Liver (tissue), 10 donors: ENCODE measurements at places on chromosomes 7 and 10. TPM values are rescaled to one million over a fixed set of nuclear protein-coding genes. Genes with fewer than 3 reads are reported as not detected.

DNA sequence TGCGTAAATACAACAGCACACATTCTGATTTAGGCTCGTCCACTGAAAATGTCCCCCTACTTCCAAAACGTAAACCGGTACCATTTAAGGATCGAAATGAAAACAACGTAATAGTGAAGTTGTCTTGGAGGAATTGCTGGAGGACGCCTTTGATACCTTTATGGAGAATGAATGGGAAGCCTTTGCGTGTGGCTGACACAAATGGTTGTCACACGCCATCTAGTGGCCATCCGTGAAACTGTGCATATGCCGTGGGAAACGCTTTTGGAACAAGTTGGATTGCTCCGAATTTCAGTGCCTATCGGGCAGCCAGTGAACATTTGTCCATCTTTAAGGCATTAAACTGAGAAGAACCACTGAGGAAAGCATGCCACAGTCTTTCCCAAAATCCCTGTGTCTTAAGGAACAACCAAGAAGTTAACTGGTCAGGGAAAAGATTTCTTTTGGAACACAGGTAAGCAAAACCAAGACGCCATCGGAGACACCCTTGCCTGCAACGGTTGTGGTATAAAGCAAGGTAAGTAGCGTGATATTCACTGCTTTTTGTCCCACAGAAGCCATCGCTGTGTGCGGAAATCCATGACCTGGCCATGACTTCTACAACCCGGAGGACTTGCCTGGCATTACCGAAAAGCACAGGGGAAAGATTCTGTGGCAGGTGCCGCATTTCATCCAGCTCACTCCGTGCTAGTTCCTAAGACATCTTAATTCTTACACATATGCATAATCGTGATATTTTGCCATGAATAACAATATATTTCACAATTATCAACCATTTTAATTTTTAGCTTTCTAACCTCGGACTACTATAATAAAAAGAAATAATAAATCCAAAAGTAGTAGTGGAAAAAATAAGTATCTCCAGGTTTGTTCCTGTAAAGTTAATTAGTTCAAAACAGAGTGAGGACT is 100.6 kb downstream of the FAM204A start:
- peak; percentile 73 for DNase-seq

- no peak for DNase-seq
Observed at GRCh38 chr7:69182596-69183467, 415.4 kb upstream of the AUTS2 start.

DNA sequence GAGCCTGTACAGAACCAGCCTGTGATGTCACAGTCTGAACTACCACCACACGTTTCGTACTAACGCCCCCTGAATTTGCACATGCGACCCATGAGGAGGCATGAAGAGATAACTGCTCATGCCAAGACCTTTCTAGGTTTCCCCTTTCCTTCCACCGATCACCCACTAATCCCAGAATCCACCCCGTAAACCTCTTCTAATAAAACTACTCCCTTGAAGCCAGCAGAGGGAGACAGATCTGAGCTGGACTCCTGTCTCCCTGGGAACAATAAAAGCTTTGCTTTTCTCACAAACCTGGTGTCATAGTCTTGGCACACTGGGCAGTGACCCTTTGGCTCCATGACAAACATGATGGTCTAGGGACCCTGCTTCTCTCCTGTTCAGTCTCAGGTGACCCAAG is 144.5 kb downstream of the FRMD4A start:
- no peak for DNase-seq

- DNase-seq, result no peak
Observed at GRCh38 chr7:27763983-27764508, 24.1 kb downstream of the TAX1BP1 start.

DNA sequence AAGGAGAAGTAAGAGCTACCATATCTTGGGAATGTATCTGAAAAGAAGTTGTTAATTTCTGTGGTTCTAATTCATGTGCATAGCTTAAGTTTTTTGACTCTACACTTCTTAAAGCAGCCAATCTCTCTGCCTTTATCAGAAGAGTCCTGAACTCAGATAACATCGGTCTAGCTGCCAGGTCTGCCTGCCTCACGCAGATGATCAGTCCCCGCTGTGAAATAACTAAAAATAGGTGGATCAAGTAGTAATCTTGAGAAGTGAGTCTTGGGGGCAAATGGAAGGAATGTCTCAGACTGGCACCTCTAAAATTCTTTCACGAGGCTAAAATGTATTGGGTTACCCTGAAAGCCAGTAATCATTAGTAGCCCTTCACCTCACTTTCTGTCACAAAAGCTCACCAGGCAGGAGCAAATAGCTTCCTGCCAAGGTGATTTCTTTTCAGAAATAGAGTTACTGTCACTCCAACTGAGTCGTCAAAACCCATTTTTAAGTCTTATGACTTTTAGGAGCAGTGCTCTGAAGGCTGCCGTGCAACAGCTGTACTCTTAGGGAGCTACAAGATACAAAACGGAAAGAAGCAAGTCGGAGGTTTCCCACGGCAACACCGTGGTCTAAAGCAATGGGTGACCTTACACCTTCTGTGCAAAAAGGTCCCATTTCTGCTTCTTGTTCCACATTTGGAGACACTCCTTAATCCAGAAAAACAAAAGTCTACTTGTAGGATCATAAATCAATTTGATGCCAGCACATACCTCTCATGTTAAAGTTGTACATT is 85.2 kb downstream of the ABCB5 start:
- peak; percentile 44 for DNase-seq

Gene PIP
- not detected for polyA plus RNA-seq

- no peak for DNase-seq
Observed at GRCh38 chr7:15750727-15751126, 64.2 kb upstream of the MEOX2 start.

GRCh38 chr10:132527339-132528063 is 10.1 kb upstream of the INPP5A start:
- DNase-seq, result no peak

- no peak for DNase-seq
Observed at GRCh38 chr10:99234791-99235657, 628 bp downstream of the HPSE2 start.

DNA sequence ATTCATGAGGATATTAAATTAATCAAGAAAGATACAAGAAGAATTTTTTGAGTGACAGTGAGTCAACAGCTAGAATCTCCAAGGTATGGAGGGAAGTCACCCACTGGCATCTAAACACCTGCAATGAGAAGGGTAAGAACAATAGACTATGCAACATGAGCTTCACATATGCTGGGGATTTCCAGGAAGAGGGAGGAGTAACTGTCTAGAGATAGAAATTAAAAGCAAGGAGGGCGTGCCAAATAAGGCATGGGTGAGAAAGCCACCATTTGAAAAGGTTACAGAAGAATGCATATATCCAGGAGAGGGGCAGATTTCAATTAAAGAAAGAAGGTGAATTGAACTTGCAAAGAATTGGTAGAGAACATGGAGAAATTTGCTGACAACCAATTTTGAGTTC is 365.7 kb downstream of the GPR37 start:
- DNase-seq, result no peak

DNA sequence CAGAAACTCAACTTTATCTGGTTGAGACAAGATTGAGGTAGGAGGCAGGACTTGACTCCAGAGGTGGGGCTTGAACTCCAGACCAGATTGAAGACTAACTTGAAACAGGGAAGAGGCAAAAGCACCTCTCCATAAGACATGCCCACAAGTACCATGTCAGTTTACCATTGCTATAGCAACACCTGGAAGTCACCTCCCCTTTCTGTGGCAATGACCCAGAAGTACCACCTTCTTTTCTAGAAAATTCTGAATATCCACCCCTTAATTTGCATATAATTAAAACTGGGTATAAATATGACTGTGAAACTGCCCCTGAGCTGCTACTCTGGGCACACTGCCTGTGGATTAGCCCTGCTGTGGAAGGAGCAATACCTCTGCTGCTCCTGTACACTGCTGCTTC is 4.9 kb upstream of the TOMM7 start:
- no peak for DNase-seq

GRCh38 chr10:103699611-103700435 is 155.6 kb downstream of the SH3PXD2A start:
- DNase-seq, result no peak

Gene MYL10
- polyA plus RNA-seq, result not detected

DNA sequence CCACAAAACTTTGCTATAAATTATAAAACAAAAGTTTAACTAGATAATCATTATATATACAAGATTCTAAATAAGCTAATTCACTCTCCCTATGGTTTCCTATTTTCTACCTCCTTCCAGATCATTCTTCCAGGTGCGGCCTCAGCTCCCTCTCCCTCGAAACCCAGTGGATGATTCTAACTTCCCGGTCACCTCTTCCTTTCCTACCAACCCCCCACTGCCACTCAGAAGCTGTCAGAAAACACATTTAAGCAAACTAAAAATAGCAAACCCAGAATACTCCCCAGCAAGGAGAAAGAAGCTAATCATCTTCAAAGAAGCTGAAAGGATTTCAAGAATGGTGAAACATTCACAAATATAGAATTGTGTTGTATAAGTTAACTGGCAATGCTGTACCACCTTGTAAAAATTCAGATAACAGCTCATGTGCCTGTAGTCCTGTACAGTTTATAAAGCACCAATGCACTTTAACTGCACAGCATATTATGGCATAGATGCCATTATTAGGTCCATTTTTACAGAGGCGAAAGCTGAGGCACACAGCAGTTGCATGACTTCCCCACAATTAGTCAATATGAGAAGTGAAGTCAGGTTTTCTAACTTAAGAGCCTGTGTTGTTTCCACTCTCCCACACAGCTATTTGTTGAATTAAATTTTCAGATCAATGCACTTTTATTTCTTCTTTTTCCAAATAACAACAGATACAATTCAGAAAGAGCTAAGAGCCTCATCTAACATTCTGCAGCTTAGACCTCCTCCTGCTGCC is 13.7 kb upstream of the DNTT start:
- no peak for DNase-seq

- no peak for DNase-seq
Observed at GRCh38 chr7:126667742-126668366, 584.9 kb downstream of the GRM8 start.

DNA sequence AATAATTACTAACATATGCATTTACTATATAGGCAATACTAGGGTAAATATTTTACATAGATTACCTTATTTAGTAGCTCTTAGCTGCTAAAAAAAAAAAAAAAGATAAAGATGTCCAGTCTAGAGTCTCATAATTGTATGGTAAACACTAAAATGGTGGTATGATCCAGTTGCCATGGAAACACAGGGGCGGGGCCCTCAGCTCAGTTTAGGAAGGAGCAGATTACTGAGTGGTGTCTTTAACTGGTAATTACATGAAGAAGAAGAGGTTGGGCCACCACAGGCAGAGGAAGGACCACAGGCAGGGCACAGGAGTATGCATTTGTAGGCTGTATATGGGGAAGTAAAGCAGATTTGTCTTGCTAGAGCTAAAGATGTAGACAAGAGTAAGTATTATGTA is 43.7 kb downstream of the ITGB8 start:
- DNase-seq, result no peak

Gene CHAT
- not detected for polyA plus RNA-seq

Gene CXCL12
- polyA plus RNA-seq, result 23.8 TPM

Gene CCDC7
- polyA plus RNA-seq, result 3.0 TPM

- no peak for DNase-seq
Observed at GRCh38 chr7:114419441-114420272, 5.0 kb downstream of the FOXP2 start.

DNA sequence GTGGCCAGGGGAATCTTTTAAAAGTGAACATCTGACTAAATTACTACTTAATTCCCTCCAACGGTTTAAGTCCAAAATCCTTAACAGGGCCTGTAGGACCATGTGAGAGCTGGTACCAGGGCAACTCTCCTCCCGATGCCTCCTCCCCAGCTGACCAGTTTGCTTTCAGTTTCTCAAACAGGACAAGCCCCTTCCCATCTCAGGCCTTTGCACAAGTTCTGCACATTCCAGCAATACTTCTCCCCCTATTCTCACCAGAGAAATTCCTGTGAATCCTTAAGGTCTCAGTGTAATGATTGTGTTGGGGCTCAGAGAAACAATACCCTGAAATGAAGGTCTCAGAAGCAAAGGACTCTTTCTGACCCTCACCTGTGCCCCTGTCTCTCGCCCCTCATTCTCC is 8.0 kb upstream of the CALHM1 start:
- no peak for DNase-seq

GRCh38 chr10:121753726-121754476 is 155.7 kb upstream of the FGFR2 start:
- no peak for DNase-seq

- no peak for DNase-seq
Observed at GRCh38 chr10:90306187-90306586, 551.7 kb downstream of the HTR7 start.

Gene SEMA3D
- 0.18 TPM for polyA plus RNA-seq

Gene MOSPD3
- polyA plus RNA-seq, result 15.7 TPM

- no peak for DNase-seq
Observed at GRCh38 chr7:129008645-129009414, 46.1 kb downstream of the TNPO3 start.

- DNase-seq, result no peak
Observed at GRCh38 chr7:41185851-41186250, 517.0 kb downstream of the INHBA start.

DNA sequence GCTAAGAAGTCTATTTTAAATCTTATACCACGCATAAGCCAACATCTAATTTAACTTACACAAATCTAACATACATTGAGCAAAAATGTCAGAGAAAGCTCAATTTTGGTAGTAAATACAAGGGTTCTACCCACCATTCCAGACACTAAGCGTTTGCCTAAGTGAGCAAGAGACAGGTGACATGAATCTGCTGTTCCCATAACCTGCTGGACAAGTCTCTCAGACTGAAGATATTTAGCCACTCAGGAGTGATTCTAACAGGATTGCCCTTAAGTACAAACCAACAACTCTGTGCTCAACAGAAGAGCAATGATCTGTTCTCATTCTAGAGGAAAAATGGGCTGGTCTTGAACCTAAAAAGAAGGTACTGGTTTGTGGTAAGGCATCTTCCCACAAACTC is 18.8 kb downstream of the EZH2 start:
- no peak for DNase-seq

DNA sequence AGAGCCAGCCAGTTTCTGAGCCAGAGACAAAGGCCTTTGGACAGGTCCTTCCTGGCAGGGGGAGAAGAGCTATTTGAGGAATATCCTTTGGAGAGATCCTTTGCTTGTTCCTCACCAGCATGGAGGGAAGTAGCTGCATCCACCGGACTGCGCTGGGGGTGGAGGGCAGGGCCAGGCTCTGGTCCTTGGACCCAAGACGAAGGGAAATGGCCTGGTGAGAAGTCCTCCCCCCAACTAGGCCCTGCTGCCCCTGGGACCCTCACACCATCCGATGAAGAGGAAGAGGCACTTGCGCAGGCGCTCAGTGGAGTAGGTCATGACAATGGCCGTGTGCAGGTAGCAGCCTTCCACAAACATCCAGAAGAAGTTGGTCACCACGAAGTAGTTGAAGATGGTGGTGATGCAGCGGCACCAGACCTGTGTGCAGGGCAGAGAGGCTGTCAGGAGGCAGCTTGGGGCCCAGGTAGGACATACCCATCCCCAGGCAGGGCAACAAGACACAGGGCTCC is 19.8 kb downstream of the CRHR2 start:
- DNase-seq, result no peak

GRCh38 chr7:49344556-49344955 is 420.2 kb downstream of the CDC14C start:
- no peak for DNase-seq

GRCh38 chr10:8158193-8159071 is 103.9 kb downstream of the GATA3 start:
- DNase-seq, result no peak
